Activated naive CD4-positive, alpha-beta T cell (primary cell): ENCODE measurements at places on chromosomes 3 and 15.

DNA sequence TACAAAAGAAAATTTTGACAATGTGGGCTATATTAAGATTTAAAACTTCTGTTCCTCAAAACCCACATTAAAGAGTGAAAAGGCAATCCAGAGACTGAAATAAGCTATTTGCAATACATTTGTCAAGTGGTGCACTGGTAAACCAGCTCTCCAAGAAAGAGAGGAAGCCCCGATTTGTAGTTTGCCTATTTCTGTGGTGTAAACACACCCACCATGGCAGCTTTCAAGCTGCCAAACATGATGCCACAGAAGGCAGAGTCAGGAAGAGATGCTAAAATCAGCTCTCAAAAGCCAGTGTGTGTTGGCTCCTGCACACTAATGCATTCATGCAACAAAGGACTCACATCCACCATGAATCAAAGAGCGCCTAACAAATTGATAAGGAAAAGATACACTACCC is 17.5 kb downstream of the RFTN1 start:
- DNase-seq: no peak

GRCh38 chr3:64935971-64936370 is 248.2 kb upstream of the ADAMTS9 start:
- no peak for DNase-seq

DNA sequence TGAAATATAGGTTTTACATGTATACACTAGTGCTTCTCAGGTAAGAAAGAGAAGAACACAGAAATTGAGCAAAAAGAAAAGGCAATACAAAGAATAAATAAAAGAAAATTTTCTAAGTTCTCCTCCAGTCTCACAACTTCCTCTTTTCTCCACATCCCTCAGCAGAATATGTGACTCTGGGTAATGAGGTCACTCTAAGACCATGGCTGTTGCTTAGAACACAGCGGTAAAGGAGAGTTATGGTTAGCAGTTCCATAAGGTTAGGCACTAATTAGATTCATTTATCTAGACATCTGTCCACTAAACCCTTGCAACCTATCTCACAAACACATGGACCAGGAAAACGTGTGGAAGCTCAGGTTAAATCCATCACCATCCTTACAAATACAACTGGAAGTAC is 47.9 kb downstream of the IGSF11 start:
- DNase-seq: no peak

DNA sequence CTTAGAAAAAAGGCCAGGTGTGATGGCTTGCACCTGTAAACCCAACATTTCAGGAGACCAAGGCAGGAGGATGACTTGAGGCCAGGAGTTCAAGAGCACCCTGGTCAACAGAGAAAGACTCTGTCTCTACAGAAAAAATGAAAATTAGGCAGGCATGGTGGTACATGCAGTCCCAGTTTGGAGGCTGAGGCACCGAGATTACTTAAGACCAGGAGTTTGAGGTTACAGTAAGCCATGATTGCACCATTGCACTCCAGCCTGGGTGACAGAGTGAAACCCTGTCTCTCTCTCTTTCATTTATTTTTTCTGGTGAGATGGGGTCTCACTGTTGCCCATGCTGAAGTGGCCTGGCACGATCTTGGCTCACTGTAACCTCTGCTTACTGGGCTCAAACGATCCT is 24.7 kb downstream of the IP6K1 start:
- DNase-seq: no peak

DNA sequence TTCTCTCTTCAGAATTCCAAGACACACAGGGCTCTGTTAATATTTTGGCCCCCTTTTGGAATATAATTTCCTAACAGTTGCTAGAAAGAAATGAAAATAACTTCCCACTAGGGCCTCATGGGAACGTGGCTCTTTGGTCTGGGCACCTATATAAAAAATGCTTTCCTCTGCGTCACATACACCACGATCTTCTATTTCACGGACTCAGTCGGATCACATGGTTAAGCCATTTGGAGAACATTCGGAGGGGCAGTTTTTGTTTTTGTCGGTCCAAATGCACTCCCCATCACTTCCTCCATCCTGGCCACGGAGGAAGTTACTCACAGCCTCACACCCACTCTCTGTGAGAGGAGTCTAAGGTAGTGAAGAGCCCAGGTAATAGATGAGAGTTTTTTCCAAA is 21.0 kb downstream of the TMEM44 start:
- DNase-seq: no peak

- DNase-seq: no peak
Observed at GRCh38 chr3:71251156-71251775, 332.3 kb downstream of the FOXP1 start.

DNA sequence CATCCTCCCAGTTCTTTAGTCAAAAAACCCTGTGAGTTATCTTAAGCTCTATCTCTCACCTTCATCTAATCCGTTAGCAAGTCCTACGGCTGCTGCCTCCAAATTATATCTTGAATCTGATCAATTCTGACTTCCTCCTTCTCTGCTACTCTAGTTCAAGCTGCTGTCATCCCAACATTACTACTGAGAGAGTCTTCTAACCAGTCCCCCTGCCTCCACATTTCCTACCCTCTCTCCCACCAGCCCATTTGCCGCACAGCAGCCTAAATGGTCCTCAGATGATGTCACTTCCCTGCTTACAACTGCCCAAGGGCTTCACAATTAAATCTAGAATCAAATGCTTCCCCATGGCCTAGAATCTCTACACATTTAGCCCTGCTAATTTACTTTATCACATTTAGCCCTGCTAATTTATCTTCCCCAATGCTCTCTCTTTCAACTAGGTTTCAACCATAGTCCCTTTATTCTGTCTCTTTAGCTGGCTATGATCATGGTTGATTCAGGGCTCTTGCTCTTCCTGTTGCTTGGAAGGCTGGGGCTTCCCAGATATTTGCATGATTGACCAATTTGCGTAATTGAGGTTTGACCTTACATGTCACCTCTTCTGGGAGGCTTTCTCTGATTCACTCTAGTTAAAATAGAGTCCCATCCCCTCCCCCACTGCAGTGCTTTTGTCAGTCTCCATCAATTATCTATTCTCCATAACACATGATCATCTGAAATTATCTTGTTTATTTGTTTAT is 11.0 kb upstream of the ARL14 start:
- DNase-seq: no peak

DNA sequence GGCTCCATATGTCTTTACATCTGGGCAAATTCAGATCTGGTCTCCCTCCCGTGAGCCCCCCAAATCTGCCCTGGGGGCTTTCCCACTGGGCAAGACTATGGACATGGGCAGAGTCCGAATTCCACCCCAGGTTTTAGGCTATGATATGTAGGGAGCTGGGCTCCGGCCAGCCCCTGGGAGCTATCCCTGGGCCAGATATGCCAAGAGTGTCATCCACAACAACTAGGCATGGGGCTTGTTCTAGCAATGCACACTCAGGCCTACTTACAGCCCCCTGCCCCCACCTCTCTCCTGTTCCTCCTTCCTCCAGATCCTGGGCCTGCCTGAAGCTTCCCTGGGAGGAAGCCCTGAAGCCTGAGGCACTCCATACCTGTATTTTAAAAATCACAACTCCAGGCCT is 622 bp downstream of the XIRP1 start:
- DNase-seq: no peak

DNA sequence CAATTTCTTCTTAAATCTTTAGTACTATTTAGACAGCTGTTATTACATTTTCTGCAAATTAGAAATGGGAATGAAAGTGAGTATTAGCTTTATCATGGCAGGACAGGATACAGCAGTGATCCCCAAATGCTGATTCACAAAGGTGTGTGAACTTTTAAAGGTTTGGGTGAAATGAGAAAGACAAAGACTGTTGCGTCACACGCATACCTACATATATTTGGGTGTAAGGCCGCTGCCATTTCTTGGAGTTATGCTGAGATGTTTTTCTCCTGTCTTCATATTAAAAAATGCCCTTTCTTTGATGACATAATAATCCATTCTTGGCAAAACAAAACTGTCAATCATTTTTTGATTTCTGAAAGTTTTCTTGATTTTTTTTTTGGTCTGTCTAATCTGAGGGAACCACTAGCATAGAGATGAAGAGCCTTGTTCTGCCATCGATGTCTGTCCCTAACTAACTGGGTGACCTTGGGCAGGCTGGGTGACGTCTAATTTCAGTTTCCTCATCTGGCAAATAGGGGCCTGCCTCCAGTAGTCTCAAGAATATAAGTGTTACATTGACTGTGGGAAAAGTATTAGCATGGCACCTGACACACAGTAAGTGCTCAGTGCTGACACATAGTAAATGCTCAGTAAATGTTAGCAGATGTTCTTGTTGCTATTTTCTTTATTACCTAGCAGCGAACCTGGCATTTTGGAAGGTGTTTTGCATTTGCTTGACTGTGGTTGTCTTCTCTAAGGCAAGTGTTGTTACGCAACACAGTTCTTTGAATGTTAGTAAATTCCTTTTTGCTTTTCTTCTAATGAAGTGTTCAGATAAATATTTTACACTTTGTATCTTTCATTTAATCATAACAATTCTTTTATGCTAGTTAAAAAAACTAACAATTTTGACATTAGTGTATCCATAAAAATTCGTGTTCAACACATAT is 5.0 kb downstream of the MITF start:
- no peak for DNase-seq

DNA sequence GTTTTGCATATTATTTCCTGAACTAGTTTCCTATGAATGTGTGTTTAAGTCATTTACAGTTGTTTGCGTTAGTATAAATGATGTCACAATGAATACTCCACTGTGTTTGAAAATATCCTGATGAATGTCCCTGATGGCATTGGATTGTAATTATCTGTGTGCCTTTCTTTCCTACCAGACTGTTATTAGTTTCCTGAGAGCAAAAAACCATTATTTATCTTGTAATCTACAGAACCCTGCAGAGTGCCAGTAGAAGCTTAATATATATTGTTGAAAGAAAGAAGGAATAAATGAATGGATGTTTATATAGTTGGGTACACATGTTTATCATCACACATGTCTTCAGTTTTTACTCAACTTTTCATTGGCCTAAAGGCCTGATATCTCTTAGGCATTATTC is 312.6 kb downstream of the AGBL1 start:
- no peak for DNase-seq

DNA sequence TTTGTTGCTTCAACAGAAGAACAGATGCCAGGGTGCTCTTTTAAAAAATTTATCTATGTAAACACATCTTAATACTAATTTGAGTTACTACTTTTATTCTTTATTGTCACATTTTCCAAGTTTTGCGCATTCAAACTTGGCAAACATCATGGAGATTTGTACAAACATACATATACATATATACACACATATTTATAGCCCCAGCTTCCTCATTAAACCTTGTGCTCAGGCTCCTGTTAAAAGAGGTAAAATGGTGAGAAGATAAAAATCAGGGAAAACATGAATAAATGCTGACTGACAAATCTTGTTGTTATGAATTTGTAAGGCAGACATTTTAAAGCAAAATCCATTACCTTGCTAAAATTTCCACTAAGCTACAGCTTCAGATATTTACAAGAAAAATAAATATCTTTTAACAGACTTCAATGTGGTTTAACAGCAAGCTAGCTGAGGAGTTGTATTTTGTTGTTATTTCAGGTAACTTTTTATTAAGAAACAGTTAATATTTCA is 27.1 kb downstream of the CDV3 start:
- no peak for DNase-seq

DNA sequence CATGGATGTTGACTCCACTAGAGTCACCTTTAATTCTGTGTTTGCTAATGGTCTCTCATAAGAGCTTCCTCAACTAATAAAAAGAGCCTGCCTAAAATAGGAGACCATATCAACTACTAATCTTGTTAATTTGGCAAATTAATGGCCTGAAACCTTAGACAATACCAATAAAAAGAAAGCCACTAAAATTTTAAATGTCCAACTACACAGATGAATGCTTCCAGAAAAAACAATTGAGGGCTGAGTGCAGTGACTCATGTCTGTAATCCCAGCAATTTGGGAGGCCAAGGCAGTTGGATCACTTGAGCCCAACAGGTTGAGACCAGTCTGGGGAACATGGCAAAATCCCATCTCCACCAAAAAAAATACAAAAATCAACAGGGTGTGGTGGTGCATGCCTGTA is 230.9 kb downstream of the NSUN3 start:
- no peak for DNase-seq

- no peak for DNase-seq
Observed at GRCh38 chr15:77348511-77348910, 71.4 kb downstream of the PEAK1 start.

DNA sequence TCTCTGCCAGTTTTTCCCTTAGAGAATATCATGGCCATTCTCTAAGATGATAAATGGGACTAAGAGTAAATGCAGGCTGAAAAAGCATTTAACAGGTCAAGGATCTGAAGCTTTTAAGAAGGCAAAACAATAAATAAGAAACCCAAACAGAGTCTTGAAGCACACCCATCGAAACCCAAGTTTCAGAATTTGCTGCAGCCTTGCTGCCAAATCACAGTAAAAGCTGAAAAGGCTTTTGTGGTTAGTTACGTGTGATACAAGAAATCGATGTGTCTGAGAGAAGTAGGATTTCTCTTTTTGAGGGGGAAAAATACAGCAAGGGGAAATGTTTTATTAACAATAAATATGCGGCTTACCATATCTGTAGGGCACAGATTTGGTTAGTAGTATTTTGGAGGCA is 92.0 kb downstream of the IGF1R start:
- no peak for DNase-seq

DNA sequence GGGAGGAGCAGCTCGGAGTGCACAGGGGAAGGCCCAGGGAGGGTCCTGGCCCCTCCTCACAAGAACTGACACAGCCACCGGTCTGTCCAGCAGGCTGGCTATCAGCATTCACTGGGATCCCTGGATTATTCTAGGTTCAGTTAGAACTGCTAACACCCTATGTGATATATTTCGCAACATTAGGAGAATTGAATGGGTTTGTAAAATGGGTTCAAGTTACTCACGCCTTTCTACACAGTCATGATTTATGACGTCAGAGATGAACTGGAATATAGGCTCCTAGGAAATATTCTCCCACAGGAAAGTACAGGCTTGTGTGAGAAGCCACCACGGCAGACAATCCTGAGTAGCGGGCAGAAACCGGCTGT is 969 bp upstream of the BSN start:
- no peak for DNase-seq

- no peak for DNase-seq
Observed at GRCh38 chr15:67833710-67834511, 5.9 kb downstream of the RNU6-1 start.
